Stimulated activated CD4-positive, alpha-beta T cell treated with anti-CD3 and anti-CD28 coated beads, Interleukin-1b, Interleukin-23, amount 100 ng/mL, for 1 hour (primary cell): ENCODE measurements at places on chromosomes 11 and 22.

- peak; percentile 17 for DNase-seq
Observed at GRCh38 chr22:25110846-25111578, 88.6 kb upstream of the CRYBB3 start.

- DNase-seq, result no peak
Observed at GRCh38 chr11:107301878-107302277, 155.7 kb downstream of the CWF19L2 start.

GRCh38 chr11:11519184-11519583 lies 102.6 kb downstream of the GALNT18 start:
- DNase-seq, result no peak

DNA sequence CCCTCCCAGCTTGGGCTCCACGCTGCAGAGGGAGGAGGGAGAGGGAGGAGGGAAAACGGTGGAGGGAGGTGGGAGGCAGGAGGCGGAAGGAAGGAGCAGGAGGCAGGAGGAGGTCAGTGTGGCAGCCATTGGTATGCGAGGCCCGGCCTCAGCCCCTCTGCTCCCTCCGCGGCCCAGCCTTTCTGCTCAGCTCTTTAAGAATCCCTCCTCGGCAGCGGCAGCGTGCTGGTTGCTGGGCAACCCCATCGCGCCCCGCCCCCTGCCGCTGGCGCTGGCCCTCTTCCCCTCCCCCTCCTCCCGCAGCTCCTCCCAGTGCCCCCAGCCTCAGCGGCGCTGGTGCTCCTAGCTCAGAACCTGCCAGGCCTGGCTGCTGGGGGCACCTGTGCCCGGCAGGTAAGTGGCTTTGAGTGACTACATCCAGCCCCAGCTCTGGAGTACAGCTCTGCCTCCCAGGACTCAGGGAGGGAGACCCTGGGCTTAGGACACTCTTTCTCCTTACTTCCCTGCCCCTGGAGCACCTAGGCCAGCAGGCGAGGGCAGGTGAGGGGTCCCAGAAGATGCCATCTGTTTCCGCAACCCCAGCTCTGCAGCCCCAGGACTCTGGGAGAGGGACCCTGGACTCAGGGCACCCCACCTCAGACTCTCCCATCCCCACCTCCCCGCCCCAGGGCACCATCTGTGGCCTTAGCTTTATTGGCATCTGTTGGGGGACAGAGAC lies 7.2 kb upstream of the FLRT1 start:
- DNase-seq, result no peak

DNA sequence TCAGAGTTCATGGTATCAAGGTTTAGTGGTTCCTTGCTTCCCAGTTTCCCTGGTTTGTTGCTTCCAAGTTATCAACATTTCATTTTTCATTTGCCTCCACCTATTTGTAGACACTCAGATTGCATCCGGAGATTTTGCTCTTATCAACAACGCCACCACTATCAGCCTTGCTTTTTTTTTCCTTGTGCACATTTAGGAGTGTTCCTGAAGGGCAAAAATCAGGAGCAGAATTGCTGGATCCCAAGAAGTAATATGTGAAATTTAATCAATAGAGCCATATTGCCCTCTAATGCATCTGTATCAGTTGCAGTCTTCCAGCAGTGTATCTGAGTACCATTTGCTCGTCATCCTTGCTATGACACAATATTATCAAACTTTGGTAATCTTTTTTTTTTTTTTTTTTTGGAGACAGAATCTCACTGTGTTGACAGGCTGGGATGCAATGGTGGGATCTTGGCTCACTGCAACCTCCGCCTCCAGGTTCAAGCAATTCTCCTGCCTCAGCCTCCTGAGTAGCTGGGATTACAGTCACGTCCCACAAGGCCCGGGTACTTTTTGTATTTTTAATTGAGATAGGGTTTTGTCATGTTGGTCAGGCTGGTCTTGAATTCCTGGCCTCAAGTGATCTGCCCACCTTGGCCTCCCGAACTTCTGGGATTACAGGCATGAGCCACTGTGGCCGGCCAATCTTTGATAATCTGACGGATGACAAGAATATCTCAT lies 42.1 kb upstream of the SEPTIN5 start:
- no peak for DNase-seq

GRCh38 chr11:45073685-45074141 lies 72.7 kb upstream of the PRDM11 start:
- no peak for DNase-seq

DNA sequence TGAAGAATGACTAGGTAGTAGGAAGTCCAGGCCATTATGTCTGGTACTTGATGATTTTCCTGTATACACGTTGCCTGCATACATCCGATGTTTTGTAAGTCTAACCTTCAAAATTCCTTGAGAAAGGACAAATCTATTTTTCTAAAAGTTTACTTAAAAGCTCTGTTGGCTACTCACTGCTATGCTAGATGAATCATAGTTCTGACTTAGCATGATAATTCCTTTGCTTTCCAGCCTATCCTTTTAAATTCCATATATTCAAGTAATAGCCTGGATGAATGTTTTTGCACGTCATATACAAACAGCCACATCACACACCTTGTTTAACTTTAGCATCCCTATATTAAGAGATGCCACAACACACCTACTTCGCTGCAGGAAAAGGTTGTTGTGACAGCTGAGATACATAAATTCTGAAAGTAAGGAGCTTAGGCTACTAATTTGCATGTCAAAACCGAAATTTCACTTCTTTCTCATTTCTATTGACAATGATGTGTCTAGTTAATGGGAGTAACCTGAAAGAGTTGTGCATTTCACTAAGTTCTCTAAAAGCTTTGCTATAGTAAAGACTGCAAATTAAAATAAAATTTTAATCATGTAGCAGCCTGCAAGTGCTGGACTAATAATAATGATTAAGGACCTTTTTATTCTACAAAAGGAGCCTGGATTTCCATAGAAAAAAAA lies 1116.4 kb downstream of the JRKL start:
- no peak for DNase-seq

DNA sequence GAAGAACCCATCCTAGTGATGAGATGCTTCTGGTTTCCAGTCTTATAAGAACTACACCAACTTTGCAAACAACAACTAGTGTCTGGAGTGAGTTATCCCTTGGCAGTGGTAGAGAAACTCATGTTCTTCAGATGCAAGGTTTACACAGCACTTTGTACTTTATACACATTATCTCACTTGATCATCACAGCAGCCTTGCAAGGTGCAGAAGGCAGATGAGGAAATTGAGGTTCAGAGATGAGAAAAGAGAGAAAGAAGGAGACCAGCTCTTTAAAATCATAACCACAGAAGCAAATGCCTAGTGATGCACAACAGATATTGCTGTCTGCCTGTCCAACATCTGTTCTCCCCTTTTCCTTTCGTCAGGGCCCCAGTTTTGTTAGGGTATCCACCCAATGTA lies 16.7 kb upstream of the CD44 start:
- DNase-seq, result no peak

DNA sequence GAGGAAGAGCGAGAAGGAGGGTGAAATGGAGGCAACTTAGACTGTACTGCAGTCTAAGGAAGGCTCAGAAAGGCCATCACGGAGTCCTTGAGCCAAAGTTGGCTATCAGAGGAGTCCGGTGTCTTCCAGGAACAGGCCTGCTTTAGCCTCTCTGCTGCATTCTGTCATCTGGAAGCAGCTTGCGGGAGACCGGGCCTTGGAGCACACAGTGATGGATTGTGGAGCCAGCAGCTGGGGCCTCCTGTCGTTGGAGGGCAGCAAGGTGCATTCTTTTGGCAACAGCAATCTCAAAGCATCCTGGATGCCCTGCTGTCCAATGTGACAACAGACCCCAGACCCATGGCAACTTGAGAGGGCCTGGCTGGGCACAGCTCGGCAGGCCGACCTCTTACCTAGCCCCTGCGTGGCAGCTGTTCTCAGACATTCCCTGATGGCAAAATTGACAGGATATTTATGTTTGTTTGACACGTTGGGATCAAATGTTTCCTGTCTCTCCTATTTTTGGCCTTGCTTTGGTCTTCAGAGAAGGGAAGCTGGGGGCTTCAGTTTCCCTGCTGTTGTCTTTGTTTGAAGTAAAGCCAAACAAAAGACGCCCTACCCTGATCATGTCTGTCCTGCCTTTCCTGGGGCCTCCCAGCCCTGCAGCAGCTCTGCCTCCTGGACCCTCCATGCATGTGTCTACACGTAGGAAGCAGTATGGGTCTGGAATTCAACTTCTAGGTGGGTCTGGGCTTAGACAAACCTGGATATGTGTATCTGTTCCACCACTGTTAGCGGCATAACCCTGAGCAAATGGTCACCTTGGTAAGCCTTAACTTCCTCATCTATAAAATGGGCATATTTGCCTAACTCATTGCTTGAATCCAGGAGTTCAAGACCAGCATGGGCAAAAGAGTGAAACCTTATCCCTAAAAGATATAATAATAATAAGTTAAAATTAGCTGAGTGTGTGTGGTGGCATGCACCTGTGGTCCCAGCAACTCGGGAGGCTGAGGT lies 43.9 kb upstream of the LMO2 start:
- no peak for DNase-seq

DNA sequence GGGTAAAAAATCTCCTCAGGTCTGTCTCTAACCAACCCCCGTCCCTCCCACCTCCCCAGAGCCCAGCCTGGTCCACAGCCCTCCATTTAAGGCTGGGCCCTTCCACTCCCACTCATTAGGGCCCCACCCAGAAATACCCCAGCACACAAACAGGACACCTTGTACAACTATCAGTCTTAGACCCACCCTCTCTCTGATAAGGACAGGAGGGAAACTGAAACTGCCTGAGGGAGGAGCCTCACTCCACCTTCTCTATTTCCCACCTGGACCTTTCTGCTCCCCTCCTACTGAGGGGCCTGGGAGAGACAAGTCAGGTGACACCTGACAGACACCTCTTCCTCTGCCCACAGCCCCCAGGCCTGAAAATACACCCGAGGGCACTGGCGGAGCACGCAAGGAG lies 90.2 kb downstream of the PLEKHA7 start:
- DNase-seq, result no peak

- no peak for DNase-seq
Observed at GRCh38 chr22:25673713-25674112, 68.3 kb upstream of the MYO18B start.

- DNase-seq, result no peak
Observed at GRCh38 chr11:102761646-102762238, 18.7 kb downstream of the MMP10 start.

GRCh38 chr11:2559527-2560311 lies 114.9 kb downstream of the KCNQ1 start:
- DNase-seq, result no peak

GRCh38 chr11:120147094-120147949 lies 9.4 kb upstream of the TRIM29 start:
- no peak for DNase-seq

- no peak for DNase-seq
Observed at GRCh38 chr22:26393929-26394328, 35.1 kb upstream of the ASPHD2 start.

GRCh38 chr22:22386602-22387385 lies 121.7 kb downstream of the ZNF280B start:
- DNase-seq, result no peak

DNA sequence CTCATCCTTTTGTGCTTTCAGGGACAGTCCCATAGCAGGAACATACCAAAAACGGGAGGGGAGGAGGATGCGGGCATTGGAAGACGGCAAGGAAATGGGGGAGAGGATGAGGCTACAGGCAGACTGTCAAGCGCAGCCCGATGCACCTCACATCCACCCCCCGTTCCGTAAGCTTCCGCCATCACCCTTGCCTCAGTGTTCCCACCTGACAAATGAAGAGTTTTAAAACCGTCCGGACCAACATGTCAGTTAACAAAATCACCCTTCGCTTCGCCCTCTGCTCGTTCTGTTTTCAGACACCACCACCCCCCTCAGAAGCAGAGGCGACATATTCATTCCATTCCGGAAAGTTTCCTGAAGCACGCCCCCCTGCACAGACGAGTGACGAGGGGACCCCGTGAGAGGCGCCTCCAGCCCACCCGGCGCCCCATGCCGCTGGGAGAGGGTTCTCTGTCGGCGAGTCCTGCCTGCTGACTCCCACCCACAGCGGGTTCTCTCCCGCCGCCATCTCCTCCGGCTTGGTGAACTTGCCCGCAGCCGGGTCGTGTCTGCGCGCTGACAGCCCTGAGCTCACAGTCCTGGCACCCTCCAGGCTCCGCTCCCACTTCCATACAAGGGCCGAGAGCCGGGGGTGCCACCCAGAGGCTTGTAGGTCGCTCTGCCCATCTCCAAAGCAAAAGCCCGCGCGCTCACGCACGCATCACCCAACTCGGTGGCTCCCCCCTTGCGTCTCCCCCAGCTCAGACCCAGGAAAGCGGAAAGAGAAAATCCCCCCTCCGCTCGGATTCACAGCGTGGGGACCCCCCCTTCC lies 1.5 kb downstream of the IGSF9B start:
- DNase-seq, result peak; percentile 3

GRCh38 chr11:65610404-65610803 lies 3.6 kb downstream of the MAP3K11 start:
- no peak for DNase-seq

DNA sequence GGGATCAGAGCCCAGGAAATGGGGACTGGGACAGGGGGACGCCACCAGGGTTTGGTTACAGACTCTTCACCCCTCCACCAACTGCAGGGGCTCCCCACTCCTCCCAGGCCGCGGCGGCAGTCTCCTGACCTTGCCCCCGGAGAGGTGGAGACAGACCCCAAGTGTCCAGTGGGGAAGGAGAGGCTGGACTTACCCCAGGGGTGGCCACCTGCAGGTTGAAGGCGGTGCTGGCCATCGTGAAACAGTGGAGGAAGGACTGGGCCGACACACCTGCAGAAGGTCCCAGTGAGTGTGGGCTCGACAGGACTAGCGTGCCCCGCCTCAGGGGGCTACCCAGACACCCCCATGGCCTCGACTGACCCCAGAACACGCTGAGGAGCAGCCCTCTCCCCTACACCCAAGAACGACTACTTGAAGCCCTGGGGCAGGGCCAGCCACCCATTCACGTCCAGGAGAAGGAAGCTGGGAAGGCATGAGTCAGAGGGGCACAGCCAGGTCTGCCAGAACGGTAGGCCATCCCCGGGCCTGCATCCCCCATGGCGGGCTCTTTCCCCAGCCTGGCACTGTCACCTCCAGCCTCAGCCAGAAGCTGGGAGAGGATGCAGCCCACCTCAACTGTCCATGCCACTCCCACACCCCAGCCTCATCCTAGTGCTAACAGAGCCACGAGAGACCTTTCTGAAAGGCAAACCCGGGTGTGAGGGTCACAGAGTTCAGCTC lies 2.3 kb downstream of the GATD1 start:
- no peak for DNase-seq

- no peak for DNase-seq
Observed at GRCh38 chr11:11171854-11172253, 181.2 kb downstream of the CSNK2A3 start.

GRCh38 chr22:19201869-19202798 lies 23.6 kb upstream of the SLC25A1 start:
- no peak for DNase-seq

GRCh38 chr11:11020747-11021149 lies 162.9 kb upstream of the ZBED5 start:
- no peak for DNase-seq
